Left renal cortex interstitium (tissue), 4 donors: ENCODE measurements at places on chromosomes 2 and 18.

DNA sequence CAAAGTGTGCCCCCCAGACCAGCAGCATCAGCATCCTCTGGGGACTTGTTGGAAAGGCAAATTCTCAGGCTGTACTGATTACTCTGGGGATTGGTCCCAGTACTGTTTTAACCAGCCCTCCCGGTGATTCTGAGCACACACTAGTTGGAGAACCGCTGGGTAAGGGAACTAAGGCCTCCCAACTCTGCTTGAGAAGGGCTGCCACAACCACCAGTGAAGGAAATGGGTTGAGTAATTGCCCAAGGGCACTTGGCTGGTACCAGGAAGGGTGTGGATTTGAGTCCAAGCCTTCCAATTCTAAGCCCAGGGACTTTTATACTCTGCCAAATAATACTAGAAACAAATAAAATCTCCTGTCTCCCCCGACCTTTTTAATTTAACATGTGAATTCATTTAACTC, 219.9 kb downstream of the SETBP1 start:
- DNase-seq, result no peak

- DNase-seq, result no peak
Observed at GRCh38 chr2:67289921-67290371, 107.2 kb upstream of the ETAA1 start.

GRCh38 chr2:121051311-121051710, 233.7 kb downstream of the TFCP2L1 start:
- no peak for DNase-seq

DNA sequence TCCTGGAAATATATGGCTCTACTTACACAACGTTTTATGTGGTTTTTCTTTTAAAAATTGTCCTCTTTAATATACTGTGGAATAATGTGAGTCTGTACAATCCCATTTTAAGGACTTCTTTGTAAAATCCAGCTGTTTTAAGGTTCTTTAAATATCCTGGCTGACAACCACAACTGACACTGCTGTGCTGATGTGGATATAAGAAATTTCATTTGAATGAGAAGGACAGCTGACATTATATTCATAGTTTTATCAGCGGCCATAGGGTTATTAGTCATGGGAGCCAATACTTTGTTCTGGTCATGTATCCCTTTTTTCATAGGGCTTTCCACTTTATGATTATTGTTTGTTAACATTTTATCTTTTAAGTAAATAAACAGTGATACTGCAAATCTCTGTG, 169.5 kb downstream of the CAMKMT start:
- no peak for DNase-seq
